ENCODE measurements at places on chromosomes 3 and 15.

- no peak for DNase-seq
Observed at GRCh38 chr3:58422756-58423325, 10.8 kb downstream of the PDHB start.

GRCh38 chr3:19945534-19945933, 1.4 kb upstream of the RAB5A start:
- DNase-seq = no peak

- no peak for DNase-seq
Observed at GRCh38 chr3:186094271-186094670, 14.6 kb downstream of the ETV5 start.

DNA sequence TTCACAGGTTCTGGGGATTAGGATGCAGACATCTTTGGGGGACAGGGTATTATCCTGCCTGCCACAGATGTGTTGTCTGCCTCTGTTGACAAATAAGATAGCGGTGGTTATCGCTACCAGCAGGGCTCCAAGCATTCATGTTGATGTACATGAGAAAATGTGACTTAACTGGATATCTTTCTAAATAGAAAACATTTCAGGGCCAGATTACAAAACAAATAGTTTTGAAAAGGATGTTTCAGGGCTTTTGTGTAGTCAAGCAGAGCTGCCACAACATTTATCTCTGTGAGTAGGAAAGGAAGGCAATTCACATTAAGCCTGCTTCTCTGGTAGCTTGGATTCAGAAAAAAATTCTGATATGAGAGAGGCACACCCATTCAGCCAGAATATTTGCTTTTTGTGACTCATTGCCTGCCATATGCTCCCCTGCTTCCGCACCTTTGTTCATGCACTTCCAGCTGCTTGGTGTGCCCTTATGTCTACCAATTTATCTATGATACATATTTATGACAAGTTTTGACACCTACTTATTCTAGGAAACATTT, 22.8 kb downstream of the PLS1 start:
- no peak for DNase-seq
